ENCODE measurements at places on chromosomes 2 and 18.

DNA sequence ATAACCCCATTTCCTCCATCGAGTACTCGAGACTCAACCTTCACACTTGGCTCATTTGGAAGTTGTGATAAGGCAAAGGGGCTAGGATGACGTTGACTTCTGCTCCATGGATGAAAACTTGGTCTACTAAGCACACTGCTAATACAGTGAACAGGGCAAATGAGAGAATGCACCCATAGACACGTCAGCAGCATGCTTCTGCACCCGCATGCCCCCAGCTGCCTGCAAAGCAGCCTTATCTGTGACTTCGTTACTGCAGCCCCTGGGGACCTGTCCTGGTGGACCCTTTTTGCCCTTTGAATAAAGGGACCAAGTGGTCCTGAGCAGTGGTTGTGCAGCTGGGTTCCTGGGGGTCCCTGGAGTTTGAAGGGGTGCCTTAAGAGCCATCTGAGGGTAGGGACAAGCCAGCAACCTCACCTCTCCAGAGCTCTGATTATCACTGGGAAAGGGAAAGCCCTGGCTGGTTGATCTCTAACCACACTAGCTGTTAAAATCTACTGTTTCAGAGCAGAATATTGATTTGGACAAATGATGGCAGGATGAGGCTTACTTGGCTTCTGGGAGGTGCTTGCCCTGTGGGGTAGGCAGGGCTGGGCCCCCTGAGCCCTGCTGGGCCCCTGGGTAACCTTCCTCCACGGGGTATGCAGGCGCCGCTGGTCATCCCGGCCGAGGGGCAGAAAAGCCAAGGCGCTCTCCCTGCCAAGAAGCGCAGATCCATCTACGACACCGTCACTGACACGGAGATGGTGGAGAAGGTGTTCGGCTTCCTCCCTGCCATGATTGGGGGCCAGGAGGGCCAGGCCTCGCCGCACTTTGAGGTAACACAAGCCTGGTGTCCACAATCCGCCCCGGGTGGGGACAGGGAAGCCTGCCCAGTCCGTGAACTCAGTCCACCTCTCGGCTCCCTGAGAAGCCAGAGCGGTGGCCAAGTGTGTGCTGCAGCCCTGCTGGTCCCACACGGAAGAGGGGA is 37.6 kb upstream of the GPR17 start:
- peak; percentile 28 for DNase-seq

DNA sequence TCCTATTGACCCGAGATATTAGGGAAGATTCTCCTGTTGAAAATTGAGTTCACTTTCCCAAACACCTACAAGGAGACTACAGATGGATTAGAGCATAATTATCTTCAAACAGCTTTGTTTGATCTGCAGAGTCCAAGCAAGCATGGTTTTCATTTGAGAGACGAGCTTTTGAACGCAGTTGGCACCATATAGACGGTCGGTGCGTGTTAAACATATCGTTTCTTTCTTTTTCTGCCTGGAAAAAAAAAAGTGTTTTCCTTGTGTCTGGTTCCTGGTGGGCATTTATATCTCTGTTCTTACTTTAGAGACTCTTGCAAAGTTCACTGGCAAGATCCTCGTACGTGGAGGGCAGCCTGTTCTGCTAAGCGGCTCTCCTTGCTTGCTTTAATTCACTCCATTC is 248.9 kb downstream of the TMEM182 start:
- no peak for DNase-seq

- DNase-seq: peak; percentile 52
Measured at GRCh38 chr2:110881908-110882307, 149.5 kb downstream of the ACOXL start.

GRCh38 chr2:53913721-53914120 is 54.0 kb upstream of the GPR75 start:
- no peak for DNase-seq

- no peak for DNase-seq
Measured at GRCh38 chr2:212949786-212950185, 201.6 kb downstream of the IKZF2 start.

DNA sequence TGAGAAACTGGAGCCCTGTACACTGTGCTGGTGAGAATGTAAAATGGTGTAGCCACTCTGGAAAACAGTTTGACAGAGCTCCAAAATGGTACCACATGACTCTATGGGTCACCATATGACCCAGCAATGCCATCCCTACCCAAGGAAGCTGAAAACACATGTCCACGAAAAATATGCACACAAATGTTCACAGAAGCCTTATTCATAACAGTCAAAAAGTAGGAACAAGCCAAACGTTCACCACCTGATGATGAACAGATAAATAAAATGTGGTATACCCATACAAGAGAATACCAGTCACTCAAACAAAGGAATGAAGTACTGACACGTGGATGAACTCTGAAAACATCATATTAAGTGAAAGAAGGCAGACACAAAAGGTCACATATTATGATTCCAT is 4.6 kb downstream of the AFG3L2 start:
- no peak for DNase-seq

- DNase-seq: no peak
Measured at GRCh38 chr18:12783524-12783923, 80.7 kb downstream of the PSMG2 start.

- DNase-seq: no peak
Measured at GRCh38 chr2:113795405-113795920, 39.0 kb upstream of the SLC35F5 start.

GRCh38 chr18:45517181-45517741 is 98.0 kb upstream of the SLC14A2 start:
- DNase-seq: no peak

DNA sequence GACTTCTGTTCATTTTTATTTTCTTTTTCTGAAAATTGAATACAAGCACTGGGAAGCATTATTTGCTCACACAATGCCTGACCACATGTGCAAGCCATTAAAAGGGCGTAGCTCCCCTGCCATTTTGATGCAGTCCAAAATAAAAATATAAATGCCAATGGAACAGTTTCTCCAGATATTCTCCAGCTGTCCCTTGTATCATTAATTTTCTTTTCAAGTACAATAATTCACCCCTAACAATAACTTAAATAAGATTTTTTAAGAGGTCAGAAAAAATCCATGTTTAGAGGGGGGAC is 168.0 kb downstream of the TMEFF2 start:
- DNase-seq: no peak

GRCh38 chr2:54020793-54021414 is 50.1 kb upstream of the PSME4 start:
- no peak for DNase-seq

DNA sequence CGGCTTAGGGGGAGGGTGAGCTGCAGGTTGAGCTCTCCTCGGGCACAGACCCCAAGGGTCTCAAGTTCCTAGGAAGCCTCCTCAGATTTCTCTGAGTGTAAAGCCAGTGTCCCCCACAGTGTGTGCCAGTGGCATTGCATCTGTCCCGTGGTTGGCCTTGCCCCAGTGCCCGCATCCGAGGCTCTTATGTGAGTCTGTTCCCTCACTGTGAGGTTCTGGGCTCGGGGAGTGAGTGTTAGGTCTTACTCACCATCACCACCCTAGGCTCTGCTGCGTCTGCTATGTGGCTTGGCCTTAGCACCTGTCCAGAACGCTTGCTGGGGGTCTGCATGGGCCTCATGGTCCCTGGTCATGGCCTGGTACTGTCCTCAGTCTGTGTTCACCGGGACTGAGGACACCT is 88.7 kb upstream of the PXDN start:
- no peak for DNase-seq

- DNase-seq: peak; percentile 88
Measured at GRCh38 chr18:45690975-45691815, 32.8 kb upstream of the SLC14A1 start.

DNA sequence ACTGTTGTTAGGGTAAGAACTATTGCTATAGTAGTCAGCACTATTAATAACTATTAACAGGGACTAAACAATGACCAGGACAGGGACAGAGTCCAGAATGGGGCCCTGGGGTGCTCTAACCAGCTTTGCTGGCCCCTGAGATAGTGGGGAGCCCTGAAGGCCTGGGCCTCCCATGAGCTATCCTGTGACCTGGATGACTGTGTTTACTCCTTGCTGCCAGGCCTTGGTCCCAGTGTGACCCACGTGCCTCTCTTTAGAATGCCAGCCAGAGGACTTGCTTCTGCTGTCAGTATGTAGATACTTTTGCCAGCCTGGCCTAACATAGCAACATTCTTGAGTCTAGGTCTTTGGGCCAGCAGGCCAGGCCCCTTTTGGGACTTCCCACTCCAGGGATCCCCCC is 11.4 kb downstream of the CDK5R2 start:
- DNase-seq: peak; percentile 33

DNA sequence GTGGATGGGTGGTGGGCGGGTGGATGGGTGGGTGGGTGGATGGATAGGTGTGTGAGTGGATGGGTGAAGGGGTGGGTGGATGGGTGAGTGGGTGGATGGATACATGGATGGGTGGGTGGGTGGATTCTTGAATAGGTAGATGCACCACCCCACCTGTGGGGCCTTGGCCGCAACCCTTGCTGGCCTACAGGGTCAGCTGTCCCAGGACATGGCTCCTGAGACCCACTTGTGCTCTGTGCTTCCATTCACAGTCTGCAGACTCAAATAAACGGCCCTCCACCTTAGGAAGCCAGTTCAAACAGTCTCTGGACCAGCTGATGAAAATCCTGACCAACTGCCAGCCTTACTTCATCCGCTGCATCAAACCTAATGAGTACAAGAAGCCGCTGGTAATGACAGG is 54.4 kb downstream of the MYO7B start:
- DNase-seq: peak; percentile 17

DNA sequence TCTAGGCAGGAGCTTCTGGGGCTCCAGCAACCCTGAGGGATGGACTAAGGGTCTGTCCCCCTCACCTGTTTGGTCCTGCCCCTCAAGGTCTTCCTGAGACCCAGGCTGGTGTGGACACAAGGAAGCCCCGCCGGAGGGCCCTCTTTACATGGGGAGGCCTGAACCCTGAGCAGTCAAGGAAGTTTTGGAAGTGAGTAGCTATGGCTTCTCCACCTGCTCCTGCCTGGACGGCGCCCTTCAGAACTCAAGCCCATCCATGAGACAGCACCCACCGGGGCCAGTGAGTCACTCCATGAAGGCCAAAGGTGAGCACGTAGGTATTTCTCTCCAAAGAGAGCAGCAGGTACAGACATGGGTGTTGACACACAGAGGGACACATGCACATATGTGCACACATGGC is 98.2 kb upstream of the CTDP1 start:
- no peak for DNase-seq

GRCh38 chr2:166282154-166282553 is 93.6 kb downstream of the SCN9A start:
- no peak for DNase-seq

- DNase-seq: no peak
Measured at GRCh38 chr18:24112874-24113615, 25.8 kb upstream of the CABYR start.

DNA sequence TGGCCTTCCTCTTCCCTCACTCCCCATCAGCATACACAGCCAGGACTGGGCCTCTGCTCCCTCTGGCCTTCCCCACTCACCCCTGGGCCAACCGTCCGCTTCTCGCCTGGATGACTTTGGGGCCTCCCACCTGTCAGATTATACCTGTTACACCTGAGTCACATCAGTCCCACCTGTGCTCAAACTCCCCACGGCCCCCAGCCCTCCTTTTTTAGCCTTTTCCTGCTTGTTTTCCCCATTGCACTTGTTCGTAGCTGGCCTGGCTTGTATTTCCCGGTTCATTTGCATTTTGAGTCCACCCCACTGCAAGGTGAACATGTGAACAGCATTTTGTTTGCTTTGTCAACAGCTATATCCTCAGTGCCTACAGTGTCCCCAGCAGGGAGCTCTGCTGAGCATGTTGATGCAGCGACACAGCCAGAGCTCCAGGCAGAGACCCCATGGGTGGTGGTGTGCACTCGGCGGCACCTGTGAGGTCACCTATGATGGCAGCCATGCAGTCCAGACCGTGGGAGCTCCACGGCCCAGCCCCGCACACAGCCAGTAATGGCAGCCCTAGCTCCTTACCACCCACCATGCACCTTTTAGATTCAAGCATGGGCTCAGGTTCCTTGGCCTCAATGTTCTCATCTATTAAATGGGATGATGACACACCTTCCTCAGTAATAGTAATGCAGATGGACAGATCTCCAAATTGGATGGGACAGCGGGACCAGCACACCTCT is 276.4 kb upstream of the HS6ST1 start:
- peak; percentile 36 for DNase-seq

DNA sequence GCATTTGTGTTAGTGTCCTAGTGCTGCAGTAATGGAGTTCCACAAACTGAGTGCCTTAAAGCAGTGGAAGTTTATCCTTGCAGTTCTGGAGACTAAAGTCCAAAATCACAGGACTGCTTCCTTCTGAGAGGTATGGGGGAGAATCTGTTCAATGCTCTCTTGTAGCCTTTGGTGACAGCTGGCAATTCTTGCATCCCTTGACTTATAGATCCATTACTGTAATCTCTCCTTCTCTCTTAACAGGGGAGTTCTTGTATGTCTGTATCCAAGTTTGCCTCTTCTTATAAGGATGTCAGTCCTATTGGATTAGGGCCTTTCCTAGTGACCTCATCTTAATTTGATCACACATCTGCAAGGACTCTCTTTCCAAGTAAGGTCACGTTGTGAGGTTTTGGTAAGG is 69.9 kb downstream of the XRCC5 start:
- no peak for DNase-seq

GRCh38 chr2:175824243-175824642 is 177.8 kb downstream of the LNPK start:
- DNase-seq: no peak

DNA sequence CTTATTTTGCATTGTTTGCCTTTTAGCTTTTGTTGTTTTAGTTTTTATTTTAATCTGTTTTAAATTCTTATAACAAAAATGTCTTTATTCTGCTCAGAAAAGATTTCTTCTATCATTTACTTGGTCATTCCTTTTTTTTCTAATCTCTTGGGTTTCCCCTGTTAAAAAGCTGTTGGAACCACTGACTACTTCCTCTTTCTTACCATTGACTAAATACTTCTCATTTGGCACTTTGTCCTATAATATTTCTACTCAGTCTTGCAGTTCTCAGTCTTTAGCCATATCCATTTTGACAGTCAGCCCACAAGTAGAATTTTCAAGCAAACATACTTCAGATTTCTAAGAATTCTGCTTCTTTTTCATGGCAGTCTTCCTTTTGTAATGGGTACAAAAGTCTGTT is 567.2 kb downstream of the SATB2 start:
- DNase-seq: no peak

- DNase-seq: no peak
Measured at GRCh38 chr2:77268626-77269025, 253.6 kb downstream of the LRRTM4 start.

DNA sequence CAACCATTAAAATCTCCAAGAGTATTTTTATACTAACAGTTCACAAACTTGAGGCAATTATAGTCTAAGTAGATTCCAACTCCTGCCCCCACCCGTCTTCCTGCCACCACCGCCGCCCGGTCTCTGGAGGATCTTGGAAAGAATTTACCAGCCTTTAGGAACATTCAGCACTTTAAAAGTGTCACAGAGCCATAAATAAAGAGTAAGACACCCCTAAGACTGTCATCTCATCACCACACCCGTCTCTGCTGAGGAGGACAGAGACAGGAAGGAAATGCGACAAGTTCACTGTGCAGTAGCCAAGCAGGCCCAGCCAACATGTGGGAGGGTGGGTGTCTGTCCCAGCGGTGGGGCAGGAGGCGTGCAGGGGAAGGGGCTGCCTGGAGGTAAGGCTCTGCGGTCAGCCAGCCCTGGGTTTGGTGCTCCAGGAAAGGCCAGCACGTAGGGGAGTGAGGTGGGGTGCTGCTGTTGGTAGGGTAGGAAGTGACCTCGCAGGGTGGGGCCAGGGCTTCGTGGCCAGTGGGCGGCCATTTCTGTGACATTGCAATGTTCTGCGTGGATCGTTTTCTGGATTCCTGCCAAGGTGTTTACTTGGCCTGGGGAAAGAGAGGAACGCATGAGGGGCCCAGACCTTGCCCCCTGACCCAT is 111.6 kb downstream of the FAM210A start:
- DNase-seq: peak; percentile 72

- DNase-seq: no peak
Measured at GRCh38 chr2:181807526-181807925, 84.0 kb upstream of the ITPRID2 start.

Data from activated CD8-positive, alpha-beta memory T cell treated with anti-CD3 and anti-CD28 coated beads, Interleukin-2, amount 50 U/mL, for 48 hours (primary cell).